ENCODE measurements at places on chromosomes 7 and 10. TPM values are rescaled to one million over a fixed set of nuclear protein-coding genes. Genes with fewer than 3 reads are reported as not detected.

Gene ALOX5
- 33.3 TPM for total RNA-seq

Gene PLEKHS1
- total RNA-seq: 10.1 TPM

Gene HGF
- 1.5 TPM for total RNA-seq

Gene WNT8B
- 0.35 TPM for total RNA-seq

Gene SYT15B
- 2.5 TPM for total RNA-seq

Gene SLC18A3
- not detected for total RNA-seq

Gene PUS7
- total RNA-seq: 7.3 TPM

Gene C7orf57
- total RNA-seq: not detected

Gene NXPH1
- total RNA-seq: not detected

Gene SCD
- 5.4 TPM for total RNA-seq

Gene LRRTM3
- 0.55 TPM for total RNA-seq

Gene AKR1B15
- not detected for total RNA-seq

Gene WEE2
- not detected for total RNA-seq

Gene ANKRD7
- total RNA-seq: 0.28 TPM

Gene CNTNAP2
- 1.1 TPM for total RNA-seq

Gene LOXL4
- 3.7 TPM for total RNA-seq

Gene TEX36
- not detected for total RNA-seq

Gene BAIAP2L1
- total RNA-seq: 24.8 TPM

Gene UCN3
- 5.5 TPM for total RNA-seq
